ENCODE measurements at places on chromosomes 13 and 19.

DNA sequence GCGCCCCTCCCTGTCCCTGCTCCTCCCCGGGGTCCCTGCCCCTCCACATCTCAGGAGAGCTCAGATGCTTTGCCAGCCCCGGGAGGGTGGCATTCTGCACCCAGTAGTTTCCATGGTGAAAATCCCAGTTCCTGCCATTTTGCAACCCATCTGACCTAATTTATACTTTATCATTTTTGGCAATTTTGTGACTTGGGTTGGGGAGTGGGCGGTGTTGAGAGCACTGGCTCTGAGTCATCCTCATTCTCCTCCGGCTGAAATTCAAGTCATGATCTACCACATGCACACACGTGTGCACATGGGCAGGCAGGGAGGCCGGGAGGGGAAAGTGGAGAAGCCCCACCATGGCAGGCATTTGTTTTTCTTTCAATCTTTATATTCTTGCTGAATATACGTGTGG lies 208.6 kb downstream of the URI1 start:
- no peak for DNase-seq
- no peak overlapping the region for H3K4me3 ChIP-seq
- H3K27me3 ChIP-seq: peaks cover 8% of the 10 kb centered on the region
- H3K4me1 ChIP-seq: no peaks in the 10 kb centered on the region

GRCh38 chr13:100646030-100646673 lies 28.4 kb downstream of the TMTC4 start:
- H3K4me1 ChIP-seq: no peaks in the 10 kb centered on the region
- H3K27ac ChIP-seq: no peak overlapping the region
- DNase-seq: no peak
- no peaks in the 10 kb centered on the region for H3K27me3 ChIP-seq

DNA sequence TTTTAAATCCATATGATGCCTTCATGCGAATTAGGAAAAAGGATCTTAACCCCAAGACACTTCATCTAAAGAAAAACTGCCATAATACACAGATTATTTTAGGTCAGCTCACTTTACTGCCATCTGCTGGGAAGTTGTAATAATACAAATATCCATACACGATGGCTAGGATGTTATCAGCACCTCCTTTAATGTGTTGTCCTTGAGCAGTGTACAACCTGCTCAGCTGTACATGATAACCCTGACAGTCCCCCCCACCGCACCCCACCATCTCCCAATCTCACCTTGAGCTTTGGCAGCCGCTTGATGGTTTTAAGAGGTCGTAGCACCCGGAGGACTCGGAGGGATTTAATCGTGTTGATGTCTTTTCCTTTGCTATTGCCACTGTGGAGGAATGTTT lies 112.2 kb downstream of the IER2 start:
- no peaks in the 10 kb centered on the region for H3K27me3 ChIP-seq
- DNase-seq: no peak
- no peak overlapping the region for H3K27ac ChIP-seq
- no peaks in the 10 kb centered on the region for H3K36me3 ChIP-seq
- H3K4me1 ChIP-seq: no peaks in the 10 kb centered on the region
- H3K4me3 ChIP-seq: no peak overlapping the region

GRCh38 chr19:45883881-45884681 lies 1.9 kb downstream of the IRF2BP1 start:
- H3K36me3 ChIP-seq: peaks cover 10% of the 10 kb centered on the region
- H3K4me1 ChIP-seq: peaks cover 47% of the 10 kb centered on the region
- H3K27me3 ChIP-seq: no peaks in the 10 kb centered on the region
- DNase-seq: no peak

- H3K27ac ChIP-seq: no peak overlapping the region
- no peaks in the 10 kb centered on the region for H3K27me3 ChIP-seq
- H3K4me3 ChIP-seq: no peak overlapping the region
- no peak for DNase-seq
Measured at GRCh38 chr19:23774524-23774971, 15.9 kb upstream of the ZNF681 start.

GRCh38 chr13:72970301-72970880 lies 88.4 kb upstream of the KLF5 start:
- DNase-seq: no peak
- H3K27ac ChIP-seq: no peak overlapping the region
- H3K27me3 ChIP-seq: no peaks in the 10 kb centered on the region
- peaks cover 16% of the 10 kb centered on the region for H3K36me3 ChIP-seq
- no peak overlapping the region for H3K4me3 ChIP-seq

GRCh38 chr13:105142556-105142955 lies 1392.9 kb downstream of the EFNB2 start:
- no peak overlapping the region for H3K27ac ChIP-seq
- DNase-seq: no peak
- H3K27me3 ChIP-seq: no peaks in the 10 kb centered on the region

DNA sequence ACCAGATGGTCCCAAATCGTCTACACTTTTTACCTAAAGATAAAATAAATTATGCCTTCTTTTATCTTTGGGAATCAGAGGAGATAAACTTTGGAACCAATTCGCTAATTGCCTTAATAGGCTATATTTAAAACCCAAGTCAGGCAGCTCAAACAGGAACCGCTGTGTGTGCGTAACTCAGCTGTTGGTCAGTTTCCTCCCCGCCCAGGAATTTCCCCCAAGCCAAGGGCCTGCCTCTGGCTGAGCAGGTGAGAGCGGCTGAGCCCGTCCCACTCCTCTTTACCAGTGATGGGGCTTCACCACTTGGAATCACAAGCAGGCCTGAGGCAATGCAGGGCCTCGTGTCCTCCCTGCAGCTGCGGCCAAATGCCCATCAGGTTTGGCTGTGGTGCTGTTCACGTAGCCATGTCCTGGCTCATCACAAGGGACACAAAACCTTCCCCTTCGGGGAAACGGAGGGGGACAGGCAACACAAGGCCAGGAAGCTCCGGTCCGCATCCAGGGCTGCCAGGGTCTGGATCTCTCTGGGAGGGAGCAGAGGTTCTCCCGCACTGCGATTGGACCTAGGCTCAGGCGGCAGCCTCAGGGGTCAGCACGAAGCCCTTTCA lies 503 bp upstream of the SLC7A9 start:
- H3K4me1 ChIP-seq: no peaks in the 10 kb centered on the region
- no peak for DNase-seq
- no peak overlapping the region for H3K27ac ChIP-seq
- no peak overlapping the region for H3K4me3 ChIP-seq
- no peaks in the 10 kb centered on the region for H3K27me3 ChIP-seq

GRCh38 chr13:110950819-110951570 lies 36.1 kb upstream of the ANKRD10 start:
- no peaks in the 10 kb centered on the region for H3K27me3 ChIP-seq
- no peaks in the 10 kb centered on the region for H3K4me1 ChIP-seq
- no peak for DNase-seq

GRCh38 chr19:3269916-3270671 lies 45.6 kb downstream of the CELF5 start:
- H3K27me3 ChIP-seq: peaks cover 48% of the 10 kb centered on the region
- peaks cover under 1% of the 10 kb centered on the region for H3K4me1 ChIP-seq
- no peak for DNase-seq

DNA sequence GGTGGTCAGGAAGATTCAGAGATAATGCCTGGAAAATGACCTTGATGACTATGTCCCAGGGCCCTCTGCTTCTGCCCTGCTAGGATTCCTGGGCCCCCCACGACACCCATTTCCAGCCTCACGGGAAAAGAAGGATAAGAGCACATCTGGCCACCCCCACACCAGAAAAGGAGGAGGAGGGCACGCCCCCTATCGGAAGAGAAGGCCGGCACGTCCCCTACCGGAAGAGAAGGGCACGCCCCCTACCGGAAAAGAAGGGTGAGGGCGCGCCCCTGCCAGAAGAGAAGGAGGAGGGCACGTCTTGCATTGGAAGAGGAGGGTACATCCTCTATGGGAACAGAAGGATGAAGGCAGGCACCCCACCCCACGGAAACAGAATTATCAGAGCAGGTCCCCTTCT lies 84.3 kb downstream of the IER2 start:
- peaks cover 7% of the 10 kb centered on the region for H3K4me1 ChIP-seq
- H3K27ac ChIP-seq: no peak overlapping the region
- H3K4me3 ChIP-seq: no peak overlapping the region
- H3K27me3 ChIP-seq: no peaks in the 10 kb centered on the region

DNA sequence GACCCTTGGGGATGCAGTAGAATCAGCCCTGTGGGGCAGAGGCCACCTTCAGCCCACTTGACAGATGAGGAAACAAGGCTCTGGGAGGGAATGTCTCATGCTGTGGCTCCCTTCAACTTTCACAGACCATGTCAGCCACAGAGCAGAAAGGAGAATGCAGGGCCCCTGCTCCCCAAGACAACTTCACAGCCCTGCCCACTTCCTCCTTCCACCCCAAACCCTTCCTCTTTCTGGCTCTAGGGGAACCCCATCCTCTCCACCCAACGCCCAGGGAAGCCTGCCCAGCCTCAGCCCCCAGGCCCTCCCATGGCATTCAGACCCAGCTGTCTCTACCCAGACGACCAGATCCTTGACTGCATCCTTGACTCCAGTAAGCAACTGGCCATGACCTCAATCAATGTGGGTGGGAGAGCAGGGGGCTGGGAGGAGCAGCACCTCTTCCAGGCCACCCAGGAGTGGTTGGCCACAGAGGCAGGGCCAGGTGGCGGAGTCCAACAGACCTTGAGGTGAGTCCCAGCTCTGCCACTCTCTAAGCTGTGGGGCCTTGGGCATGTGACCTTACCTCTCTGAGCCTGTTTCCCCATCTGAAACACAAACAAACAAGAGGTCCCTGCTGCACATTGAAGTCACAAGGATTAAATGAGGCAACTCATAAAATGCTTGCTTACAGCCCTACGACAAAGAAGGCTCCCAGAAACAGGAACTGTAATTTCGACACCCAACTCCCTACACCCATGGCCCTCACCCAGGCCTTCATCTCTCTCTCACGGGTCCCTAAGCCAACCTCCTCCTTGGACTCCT lies 15.8 kb downstream of the DEDD2 start:
- no peaks in the 10 kb centered on the region for H3K27me3 ChIP-seq
- H3K4me1 ChIP-seq: peaks cover 72% of the 10 kb centered on the region
- DNase-seq: peak; percentile 79
- peak overlapping the region; percentile 82 for H3K27ac ChIP-seq
- H3K36me3 ChIP-seq: peaks cover 93% of the 10 kb centered on the region

DNA sequence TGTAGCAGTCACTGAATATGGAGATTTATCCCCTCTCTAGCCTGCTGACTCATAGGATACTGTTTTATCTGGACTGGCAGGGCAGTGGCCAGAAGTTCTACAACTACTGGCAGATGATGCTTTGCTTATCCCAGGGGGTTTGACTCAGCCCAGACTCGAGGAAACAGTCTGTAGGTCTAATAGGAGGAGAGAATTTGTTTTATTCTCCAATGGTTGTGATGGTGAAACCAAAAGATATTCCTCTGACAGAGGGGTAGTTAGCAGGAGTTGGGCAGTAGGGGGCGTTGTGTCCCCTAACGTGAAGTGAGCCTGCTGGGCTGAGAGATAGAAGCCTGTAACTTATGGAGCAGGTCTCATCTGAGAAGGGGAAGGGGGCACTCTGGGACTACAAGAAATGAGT lies 74.9 kb downstream of the WTIP start:
- no peaks in the 10 kb centered on the region for H3K36me3 ChIP-seq
- no peaks in the 10 kb centered on the region for H3K27me3 ChIP-seq
- H3K4me1 ChIP-seq: no peaks in the 10 kb centered on the region
- DNase-seq: no peak

GRCh38 chr13:35712907-35713761 lies 236.6 kb upstream of the MAB21L1 start:
- H3K4me3 ChIP-seq: no peak overlapping the region
- no peak overlapping the region for H3K27ac ChIP-seq
- H3K27me3 ChIP-seq: no peaks in the 10 kb centered on the region
- no peak for DNase-seq
